Breast epithelium (tissue), 4 donors: ENCODE measurements at places on chromosomes 12 and 14. TPM values are rescaled to one million over a fixed set of nuclear protein-coding genes. Genes with fewer than 3 reads are reported as not detected.

The GATC gene
- 32.5 TPM for total RNA-seq

The AQP2 gene
- not detected for total RNA-seq

The KRT4 gene
- not detected for total RNA-seq

GRCh38 chr12:14849661-14850060, 6.3 kb upstream of the ART4 start:
- H3K27me3 ChIP-seq, result no peaks in the 10 kb centered on the region
- peaks cover 6% of the 10 kb centered on the region for H3K4me1 ChIP-seq
- no peaks in the 10 kb centered on the region for H3K36me3 ChIP-seq
- DNase-seq, result no peak
- no peak overlapping the region for H3K4me3 ChIP-seq

The AKAP5 gene
- 0.96 TPM for total RNA-seq

GRCh38 chr12:120261951-120262851, 3.3 kb downstream of the PXN start:
- H3K4me1 ChIP-seq, result peaks cover 29% of the 10 kb centered on the region
- DNase-seq, result no peak
- peak overlapping the region; percentile 93 for H3K27ac ChIP-seq
- no peaks in the 10 kb centered on the region for H3K36me3 ChIP-seq
- no peaks in the 10 kb centered on the region for H3K27me3 ChIP-seq
- peak overlapping the region; percentile 98 for H3K4me3 ChIP-seq
